ENCODE measurements at places on chromosomes 4 and X. TPM values are rescaled to one million over a fixed set of nuclear protein-coding genes. Genes with fewer than 3 reads are reported as not detected.

- H3K4me3 ChIP-seq, result no peak overlapping the region
- no peaks in the 10 kb centered on the region for H3K4me1 ChIP-seq
- H3K27ac ChIP-seq, result no peak overlapping the region
- H3K27me3 ChIP-seq, result no peaks in the 10 kb centered on the region
Measured at GRCh38 chr4:163804001-163804400, 309.5 kb downstream of the TMA16 start.

DNA sequence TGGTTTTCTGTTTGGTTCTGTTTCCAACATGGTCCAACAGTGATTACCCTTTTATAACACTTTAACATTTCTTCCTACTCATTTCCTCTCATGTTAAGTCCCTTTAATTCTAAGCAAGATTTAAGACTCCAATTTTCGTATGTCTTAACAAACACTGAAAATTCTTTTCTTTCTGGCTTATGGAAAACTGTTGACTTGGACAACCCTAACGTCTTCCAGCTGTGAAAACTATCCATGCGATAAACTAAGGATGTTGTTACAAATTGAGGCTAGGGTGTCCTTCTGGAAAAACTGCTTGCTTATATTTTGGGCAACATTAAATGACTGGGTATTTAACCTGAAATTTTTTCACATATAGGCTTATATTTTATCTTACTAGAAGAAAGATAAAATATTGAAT, 33.9 kb upstream of the RTL3 start:
- H3K4me3 ChIP-seq, result no peak overlapping the region
- H3K27me3 ChIP-seq, result no peaks in the 10 kb centered on the region
- no peak for DNase-seq
- peaks cover 3% of the 10 kb centered on the region for H3K36me3 ChIP-seq

DNA sequence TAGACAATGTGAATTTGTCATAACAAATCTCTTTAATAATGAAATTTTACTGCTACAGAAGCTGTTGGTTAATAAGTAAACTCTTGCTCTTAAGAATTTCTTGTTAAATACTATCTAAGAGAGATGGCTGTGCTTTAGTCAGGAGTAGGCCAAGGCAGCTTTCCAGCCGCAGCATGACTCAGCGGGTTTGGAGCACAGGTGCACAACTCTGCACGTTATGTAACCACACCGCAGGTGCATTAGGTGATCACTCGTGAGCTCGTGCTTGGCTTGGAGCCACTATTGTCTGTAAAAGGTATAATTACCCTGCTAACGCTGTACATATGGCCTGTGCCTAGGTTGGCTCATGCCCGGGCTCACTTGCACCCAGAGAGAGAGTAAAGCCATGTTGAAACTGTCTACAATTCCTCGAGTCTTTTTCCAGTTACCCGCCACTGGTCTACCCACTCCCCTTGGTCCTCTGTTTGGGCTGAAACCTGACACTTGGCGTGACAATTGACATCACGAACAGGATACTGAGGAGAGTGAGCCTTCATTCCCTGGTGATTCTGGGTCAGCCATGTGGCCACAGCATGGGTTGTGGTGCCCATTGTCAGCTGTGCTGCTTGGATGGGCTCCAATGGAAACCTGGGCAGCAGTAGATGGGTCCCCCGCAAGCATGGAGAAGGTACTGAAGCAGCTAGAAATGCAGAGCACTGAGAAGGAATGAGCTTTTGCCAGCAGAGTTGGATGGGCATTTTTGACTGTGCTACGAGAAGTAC, 18.4 kb upstream of the ANAPC4 start:
- no peaks in the 10 kb centered on the region for H3K27me3 ChIP-seq
- H3K4me3 ChIP-seq, result no peak overlapping the region
- H3K36me3 ChIP-seq, result peaks cover 12% of the 10 kb centered on the region
- H3K4me1 ChIP-seq, result no peaks in the 10 kb centered on the region
- DNase-seq, result no peak

GRCh38 chrX:133983256-133983973, 2.0 kb downstream of the GPC3 start:
- H3K36me3 ChIP-seq, result no peaks in the 10 kb centered on the region
- H3K4me1 ChIP-seq, result peaks cover 1% of the 10 kb centered on the region
- no peak overlapping the region for H3K4me3 ChIP-seq
- peaks cover 45% of the 10 kb centered on the region for H3K27me3 ChIP-seq

- H3K27me3 ChIP-seq, result peaks cover 5% of the 10 kb centered on the region
- peak overlapping the region; percentile 87 for H3K27ac ChIP-seq
- DNase-seq, result no peak
Measured at GRCh38 chr4:37825968-37826294, 555 bp upstream of the PGM2 start.

DNA sequence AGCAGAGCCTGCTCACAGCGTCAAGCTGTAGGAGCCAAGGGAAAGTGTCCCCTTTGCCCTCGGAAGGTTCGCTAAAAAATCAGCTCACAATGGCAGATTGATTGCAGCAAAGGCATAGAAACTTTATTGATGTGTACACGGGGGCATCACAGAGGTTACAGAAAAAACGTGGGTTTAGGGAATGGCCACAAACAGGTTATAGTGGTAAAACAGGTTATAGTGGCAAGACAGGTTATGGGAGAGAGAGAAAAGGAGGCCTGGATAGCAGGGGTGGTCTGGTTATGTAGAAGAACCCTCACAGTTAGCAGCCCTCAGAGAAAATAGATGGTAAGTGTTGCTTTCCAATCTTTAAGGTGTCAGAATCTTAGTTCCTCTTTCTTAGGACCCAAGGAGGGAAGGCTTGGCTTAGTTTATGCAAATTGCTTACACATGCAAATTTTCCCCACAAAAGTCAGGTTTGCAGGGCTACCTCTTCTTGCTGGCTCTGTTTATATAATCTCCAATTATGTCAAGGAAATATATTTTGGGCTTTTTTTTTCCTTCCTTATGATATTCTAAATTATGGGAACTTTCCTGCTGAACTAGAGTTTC, 113.7 kb downstream of the BMP15 start:
- DNase-seq, result no peak
- no peak overlapping the region for H3K27ac ChIP-seq
- H3K36me3 ChIP-seq, result no peaks in the 10 kb centered on the region
- peaks cover 2% of the 10 kb centered on the region for H3K27me3 ChIP-seq

GRCh38 chr4:95155759-95156451, 392.9 kb downstream of the UNC5C start:
- DNase-seq, result no peak
- peak overlapping the region; percentile 54 for H3K4me3 ChIP-seq
- H3K27me3 ChIP-seq, result no peaks in the 10 kb centered on the region
- H3K27ac ChIP-seq, result peak overlapping the region; percentile 78
- H3K36me3 ChIP-seq, result no peaks in the 10 kb centered on the region
- H3K4me1 ChIP-seq, result peaks cover 22% of the 10 kb centered on the region

DNA sequence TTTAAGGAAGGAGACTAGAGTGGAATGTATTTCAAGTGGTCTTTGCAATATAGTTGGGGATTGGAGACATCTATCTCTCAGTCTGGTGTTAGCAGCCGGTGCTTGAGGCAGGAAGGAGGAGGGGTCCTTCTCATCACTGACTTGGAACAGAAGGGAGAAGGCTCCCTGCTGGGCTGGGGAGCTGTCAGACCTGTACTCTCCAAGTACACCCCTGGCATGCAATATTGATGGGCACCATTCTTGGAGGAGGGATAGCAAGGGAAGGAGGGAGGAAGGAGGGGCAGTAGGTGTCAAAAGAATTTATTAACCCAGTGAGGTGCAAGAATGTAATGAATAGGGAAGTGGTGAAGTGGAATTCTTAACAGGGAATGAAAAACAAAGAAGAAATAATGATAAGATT, 338.8 kb downstream of the UNC5C start:
- H3K27ac ChIP-seq, result no peak overlapping the region
- no peak for DNase-seq
- no peak overlapping the region for H3K4me3 ChIP-seq
- no peaks in the 10 kb centered on the region for H3K36me3 ChIP-seq

GRCh38 chr4:106201373-106201772, 114.6 kb downstream of the TBCK start:
- H3K27ac ChIP-seq, result no peak overlapping the region
- H3K4me3 ChIP-seq, result no peak overlapping the region
- no peaks in the 10 kb centered on the region for H3K27me3 ChIP-seq
- H3K36me3 ChIP-seq, result no peaks in the 10 kb centered on the region
- no peak for DNase-seq

GRCh38 chr4:124573056-124573455, 139.5 kb downstream of the ANKRD50 start:
- no peaks in the 10 kb centered on the region for H3K27me3 ChIP-seq
- no peaks in the 10 kb centered on the region for H3K4me1 ChIP-seq
- no peaks in the 10 kb centered on the region for H3K36me3 ChIP-seq
- H3K27ac ChIP-seq, result no peak overlapping the region
- DNase-seq, result no peak

GRCh38 chr4:99052902-99053301, 35.7 kb downstream of the ADH5 start:
- no peak overlapping the region for H3K4me3 ChIP-seq
- no peaks in the 10 kb centered on the region for H3K27me3 ChIP-seq
- H3K4me1 ChIP-seq, result peaks cover 43% of the 10 kb centered on the region
- no peak for DNase-seq

DNA sequence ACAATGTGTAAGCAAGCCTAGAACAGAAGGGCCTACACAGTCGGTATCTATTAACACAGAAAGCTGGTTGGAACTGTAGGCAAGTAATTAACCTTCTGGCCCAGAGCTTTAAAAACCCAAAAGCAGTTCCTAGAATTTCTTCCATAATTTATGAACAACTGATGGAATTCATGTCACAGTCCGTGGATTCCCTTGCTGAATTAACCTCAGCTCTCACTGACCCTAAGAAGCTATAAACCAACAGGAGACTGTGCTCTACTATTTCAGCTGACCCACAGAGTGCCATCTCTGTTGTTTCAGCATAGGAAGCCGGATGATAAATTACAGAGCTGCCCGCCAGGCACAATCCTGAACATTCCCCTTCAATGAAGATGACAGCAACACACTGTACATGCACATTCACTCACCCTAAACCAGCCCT, 157.3 kb downstream of the PRDM5 start:
- no peak overlapping the region for H3K27ac ChIP-seq
- peaks cover 3% of the 10 kb centered on the region for H3K27me3 ChIP-seq
- no peaks in the 10 kb centered on the region for H3K36me3 ChIP-seq
- DNase-seq, result no peak

- no peak for DNase-seq
- H3K4me3 ChIP-seq, result no peak overlapping the region
- no peak overlapping the region for H3K27ac ChIP-seq
Measured at GRCh38 chr4:125420526-125420925, 105.8 kb downstream of the FAT4 start.

DNA sequence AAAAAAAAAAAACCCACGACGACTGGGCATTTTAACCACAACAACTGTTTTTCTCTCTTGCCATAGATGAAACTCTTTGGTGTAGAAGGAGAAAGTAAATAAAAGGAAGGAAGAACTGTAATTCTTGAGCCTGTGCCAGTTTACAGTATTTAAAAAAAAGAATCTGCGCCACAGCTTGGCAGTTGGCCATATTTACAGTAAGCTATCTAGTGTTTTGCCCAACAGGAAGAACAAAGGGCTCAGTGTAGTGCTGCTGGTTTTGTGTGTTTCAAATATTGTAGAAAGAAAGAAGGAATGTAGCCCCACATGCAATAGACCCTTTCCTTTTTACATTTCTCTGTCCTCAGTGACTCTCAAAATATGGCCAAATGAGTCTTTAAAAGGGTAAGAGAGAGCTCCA, 66.1 kb downstream of the NR3C2 start:
- no peak overlapping the region for H3K4me3 ChIP-seq
- no peak for DNase-seq
- no peaks in the 10 kb centered on the region for H3K36me3 ChIP-seq
- H3K27me3 ChIP-seq, result no peaks in the 10 kb centered on the region
- H3K4me1 ChIP-seq, result no peaks in the 10 kb centered on the region

GRCh38 chr4:6404611-6405396, 67.6 kb downstream of the PPP2R2C start:
- no peaks in the 10 kb centered on the region for H3K4me1 ChIP-seq
- H3K36me3 ChIP-seq, result no peaks in the 10 kb centered on the region
- peaks cover 24% of the 10 kb centered on the region for H3K27me3 ChIP-seq
- no peak overlapping the region for H3K27ac ChIP-seq
- DNase-seq, result no peak

DNA sequence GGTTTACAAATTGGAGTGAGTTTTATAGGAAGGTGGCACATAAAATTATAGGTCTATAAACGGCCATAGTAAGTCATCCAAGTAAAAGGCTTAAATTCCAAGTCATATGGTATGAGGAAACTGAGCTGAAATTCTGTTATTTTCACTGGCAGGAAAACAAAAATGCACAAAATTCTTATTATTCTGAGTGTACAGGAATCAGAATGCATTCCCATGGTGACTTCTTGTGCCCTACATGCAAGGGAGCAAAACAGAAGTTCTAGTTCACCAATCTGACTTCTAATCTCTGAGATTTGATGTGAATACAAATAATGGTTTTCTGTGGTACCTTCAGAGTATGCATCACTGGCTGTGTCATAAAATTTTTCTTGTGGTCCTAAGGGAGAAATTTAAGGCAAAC, 102.9 kb downstream of the CLCN4 start:
- no peaks in the 10 kb centered on the region for H3K27me3 ChIP-seq
- H3K4me1 ChIP-seq, result no peaks in the 10 kb centered on the region

- no peak overlapping the region for H3K4me3 ChIP-seq
- H3K27me3 ChIP-seq, result no peaks in the 10 kb centered on the region
- no peak overlapping the region for H3K27ac ChIP-seq
- DNase-seq, result no peak
Measured at GRCh38 chr4:2331043-2331420, 69.1 kb upstream of the MXD4 start.

- H3K4me1 ChIP-seq, result peaks cover 10% of the 10 kb centered on the region
- no peaks in the 10 kb centered on the region for H3K27me3 ChIP-seq
- no peak overlapping the region for H3K27ac ChIP-seq
- no peak overlapping the region for H3K4me3 ChIP-seq
- H3K36me3 ChIP-seq, result no peaks in the 10 kb centered on the region
- DNase-seq, result no peak
Measured at GRCh38 chr4:24772061-24772705, 23.2 kb upstream of the SOD3 start.

- no peak for DNase-seq
- no peaks in the 10 kb centered on the region for H3K36me3 ChIP-seq
- no peaks in the 10 kb centered on the region for H3K4me1 ChIP-seq
- H3K27me3 ChIP-seq, result no peaks in the 10 kb centered on the region
Measured at GRCh38 chr4:136424052-136424451, 1108.2 kb downstream of the PCDH18 start.

- no peak for DNase-seq
- no peaks in the 10 kb centered on the region for H3K27me3 ChIP-seq
- no peaks in the 10 kb centered on the region for H3K36me3 ChIP-seq
- no peaks in the 10 kb centered on the region for H3K4me1 ChIP-seq
- H3K4me3 ChIP-seq, result no peak overlapping the region
Measured at GRCh38 chrX:69051901-69052300, 113.4 kb downstream of the PJA1 start.

GRCh38 chrX:154720067-154720466, 30.8 kb downstream of the GAB3 start:
- H3K27me3 ChIP-seq, result no peaks in the 10 kb centered on the region
- DNase-seq, result no peak
- H3K4me1 ChIP-seq, result peaks cover 52% of the 10 kb centered on the region
- no peak overlapping the region for H3K27ac ChIP-seq

GRCh38 chr4:7396186-7396910, 38.4 kb downstream of the PSAPL1 start:
- DNase-seq, result no peak
- no peaks in the 10 kb centered on the region for H3K4me1 ChIP-seq
- H3K27me3 ChIP-seq, result peaks cover 3% of the 10 kb centered on the region
- no peak overlapping the region for H3K4me3 ChIP-seq
- H3K36me3 ChIP-seq, result no peaks in the 10 kb centered on the region

SOD3 gene
- total RNA-seq, result not detected

NSG1 gene
- total RNA-seq, result not detected

GLRB gene
- total RNA-seq, result not detected

PFKFB1 gene
- total RNA-seq, result 0.25 TPM

ERCC6L gene
- 9.6 TPM for total RNA-seq

BTK gene
- 0.25 TPM for total RNA-seq

TLR1 gene
- total RNA-seq, result 0.67 TPM

Data from activated T-helper 2 cell treated with anti-CD3 and anti-CD28 coated beads, Interferon-gamma antibody, Interleukin-2, Interleukin-4, amounts not matched to agents 10 μg/mL and 5 μg/mL and 100 μg/mL, durations not matched to agents 14 hours and 24 hours and 36 hours (primary cell).